Natural killer cell treated with Interleukin-12 subunit alpha and Interleukin-12 subunit beta and Interleukin-15 and Interleukin-18, amount 100 ng/mL, for 72 hours (primary cell): ENCODE measurements at places on chromosomes 6 and 20. TPM values are rescaled to one million over a fixed set of nuclear protein-coding genes. Genes with fewer than 3 reads are reported as not detected.

RBBP8NL gene
- not detected for total RNA-seq

PLAGL1 gene
- 6.1 TPM for total RNA-seq

C6orf62 gene
- 119 TPM for total RNA-seq

TCEA2 gene
- 23.2 TPM for total RNA-seq

GNMT gene
- 1.1 TPM for total RNA-seq

DSP gene
- total RNA-seq = not detected

DEFB129 gene
- total RNA-seq = not detected

SLC17A4 gene
- total RNA-seq = not detected

CD164 gene
- 165 TPM for total RNA-seq

BRPF3 gene
- 37.2 TPM for total RNA-seq

RAET1L gene
- total RNA-seq = not detected

CDKN1A gene
- 617 TPM for total RNA-seq

PHACTR1 gene
- total RNA-seq = 1.6 TPM

CBLN4 gene
- total RNA-seq = not detected
